ENCODE measurements at places on chromosomes 2 and 18.

GRCh38 chr2:98508709-98509066, 64.0 kb downstream of the INPP4A start:
- DNase-seq, result no peak

DNA sequence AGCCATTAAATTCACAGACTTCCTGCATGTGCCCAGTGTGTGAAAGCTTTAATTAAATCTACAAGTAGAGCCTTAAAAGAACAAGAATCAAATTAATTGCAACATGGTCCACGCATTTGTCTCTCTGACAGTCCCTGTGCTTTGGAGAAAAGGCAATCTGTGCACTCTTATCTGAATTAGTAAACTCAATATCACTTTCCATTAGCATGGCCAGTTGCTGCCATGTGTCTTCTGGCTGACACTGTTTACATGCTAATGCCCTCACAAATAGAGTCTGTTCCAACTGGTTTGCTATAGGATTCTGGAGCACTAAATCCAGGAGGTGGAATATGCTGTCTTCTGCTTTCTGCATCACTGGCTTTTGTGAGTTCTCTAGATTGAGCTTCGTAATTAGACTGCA, 434.5 kb upstream of the RAB12 start:
- no peak for DNase-seq

DNA sequence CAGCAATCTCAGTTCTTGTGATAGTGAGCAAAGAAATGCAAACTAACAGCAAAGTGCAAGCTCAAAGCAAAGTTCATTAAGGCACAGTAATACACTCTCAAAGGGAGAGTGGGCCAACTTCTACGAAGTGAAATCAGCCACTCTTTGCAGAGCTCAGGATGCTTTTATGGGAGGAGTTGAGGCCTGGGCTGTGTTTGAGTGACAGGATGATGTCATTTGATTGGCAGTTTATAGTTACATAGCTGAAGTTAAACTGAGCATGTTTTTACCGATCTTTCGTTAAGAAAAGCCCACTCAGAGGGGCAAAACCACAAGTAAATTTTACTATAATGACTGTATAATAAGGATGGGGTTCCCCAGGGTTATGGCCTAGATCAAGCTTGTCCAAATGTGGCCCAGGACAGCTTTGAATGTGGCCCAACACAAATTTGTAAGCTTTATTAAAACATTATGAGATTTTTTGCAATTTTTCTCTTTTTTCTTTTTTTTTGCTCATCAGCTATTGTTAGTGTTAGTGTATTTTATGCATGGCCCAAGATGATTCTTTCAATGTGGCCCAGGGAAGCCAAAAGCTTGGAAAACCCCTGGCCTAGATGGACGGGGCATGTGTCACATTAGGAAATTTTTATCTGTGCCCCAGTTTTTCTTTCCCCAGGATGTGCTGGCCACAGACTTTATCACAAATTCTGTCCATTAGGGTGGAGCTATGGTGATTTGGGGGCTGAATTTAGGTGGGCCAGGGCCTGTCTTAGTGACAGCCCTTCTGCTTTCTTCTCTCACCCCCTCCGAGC, 8.3 kb upstream of the DNAH7 start:
- no peak for DNase-seq

DNA sequence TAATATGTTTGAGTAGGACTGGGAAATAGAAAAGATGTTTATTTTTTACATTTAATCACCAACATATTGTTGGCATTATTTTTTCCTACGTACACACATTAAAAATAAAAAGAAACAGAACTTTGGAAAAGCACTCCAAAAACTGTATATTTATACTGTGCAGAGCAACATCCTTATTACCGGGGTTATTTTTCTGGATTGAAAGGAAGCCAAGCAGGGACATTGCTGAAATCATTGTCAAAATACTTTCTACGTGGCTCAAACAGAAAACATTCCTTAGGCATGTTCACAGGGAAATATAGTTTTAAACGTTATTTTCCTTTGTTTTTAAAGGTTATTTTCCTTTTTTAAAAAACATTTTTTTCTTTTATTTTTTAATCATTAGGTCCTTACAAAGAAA, 315.0 kb upstream of the SMIM21 start:
- no peak for DNase-seq

DNA sequence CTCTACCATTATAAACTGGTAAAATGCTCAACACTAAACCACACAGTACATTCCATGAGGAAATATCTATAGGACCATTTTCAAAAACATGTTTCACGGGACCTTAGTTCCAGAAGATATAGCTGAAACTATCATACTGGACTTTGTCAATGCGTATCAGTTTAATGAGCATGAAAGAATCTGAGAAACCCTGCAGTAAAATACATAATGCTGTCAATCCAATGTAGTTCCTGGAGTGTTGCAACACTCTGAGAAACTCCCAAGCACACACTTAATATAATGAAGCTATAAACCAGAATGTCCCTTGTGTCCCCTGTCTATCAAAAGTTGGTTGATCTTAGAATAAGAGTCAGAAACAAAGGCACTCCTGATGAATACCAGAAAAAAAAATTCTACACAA, 16.2 kb downstream of the IWS1 start:
- no peak for DNase-seq

- DNase-seq, result no peak
These were observed 39.1 kb upstream of the DNMT3A start for GRCh38 chr2:25380586-25381375.

GRCh38 chr18:32280911-32281310, 91.1 kb downstream of the MEP1B start:
- DNase-seq, result no peak

- DNase-seq, result no peak
These were observed 112.5 kb downstream of the BMPR2 start for GRCh38 chr2:202488671-202489070.

- no peak for DNase-seq
These were observed 68.5 kb downstream of the STPG4 start for GRCh38 chr2:47086571-47086970.

GRCh38 chr2:229475778-229476177, 204.7 kb upstream of the PID1 start:
- no peak for DNase-seq

GRCh38 chr18:944440-944839, 39.8 kb downstream of the ADCYAP1 start:
- DNase-seq, result no peak

GRCh38 chr2:3266925-3267867, 110.4 kb downstream of the EIPR1 start:
- no peak for DNase-seq

DNA sequence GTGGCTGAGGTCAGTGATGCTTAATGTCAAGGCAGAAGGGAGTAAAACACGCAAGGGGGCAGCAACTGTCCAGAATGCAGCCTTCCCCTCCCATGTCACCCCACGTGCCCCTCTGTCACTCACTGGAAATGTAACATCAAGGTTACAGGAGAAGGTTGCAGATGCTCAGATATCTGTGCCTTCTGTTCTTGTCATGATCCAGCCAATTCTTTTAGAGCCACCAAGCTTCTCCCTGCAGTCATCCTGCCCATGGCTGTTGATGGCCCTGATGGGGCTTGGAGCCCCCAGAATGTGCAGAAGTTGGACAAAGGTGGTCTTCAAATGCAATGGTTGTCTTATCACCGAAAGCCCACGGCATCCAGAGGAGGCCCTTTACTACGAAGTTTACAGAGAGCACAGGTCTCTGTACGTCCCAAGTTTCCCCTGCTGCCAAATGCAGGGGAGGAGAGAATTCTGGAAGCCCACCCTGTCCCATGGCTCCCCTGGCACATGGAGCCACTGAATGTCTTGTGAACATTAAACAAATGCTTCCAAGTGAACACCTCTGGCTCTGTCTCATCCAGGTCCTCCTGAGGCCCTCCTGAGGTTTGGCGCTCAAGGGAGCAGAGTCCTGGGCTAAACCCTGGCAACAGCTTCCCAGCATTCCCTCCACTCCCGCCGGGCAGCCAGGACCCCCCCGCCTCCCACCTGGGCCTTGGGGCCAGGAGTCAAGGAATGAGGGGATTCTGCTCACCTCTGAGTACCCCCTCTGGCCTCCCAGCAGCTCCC, 4.5 kb upstream of the GPR55 start:
- no peak for DNase-seq
